NCI-H1417 treated with DMSO at 0.1 percent for 48 hours (cell line): ENCODE measurements at places on chromosomes 2 and 18.

- no peak for DNase-seq
These were observed 3.3 kb upstream of the ZBTB7C start for GRCh38 chr18:48412339-48412929.

DNA sequence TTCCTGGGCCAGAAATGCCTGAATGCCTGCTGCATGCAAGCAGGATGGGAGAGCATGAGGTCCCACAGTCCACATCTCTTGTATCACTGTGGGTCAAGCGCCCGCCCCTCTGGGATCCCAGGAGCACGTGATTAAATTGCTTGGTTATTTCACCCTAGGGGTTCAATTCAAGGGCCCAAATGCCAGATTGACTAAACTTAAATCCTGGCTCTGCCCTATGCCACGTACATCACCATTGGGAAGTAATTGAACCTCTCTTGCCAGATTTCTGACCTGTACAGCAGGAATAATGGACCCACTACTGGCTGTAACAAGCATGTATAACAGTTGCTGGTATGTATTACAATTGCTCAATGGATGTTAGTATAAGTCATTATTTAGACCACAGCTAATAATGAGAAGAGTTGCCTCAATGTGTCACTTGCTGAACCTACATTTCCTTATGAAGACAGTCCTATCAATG is 19.9 kb downstream of the FHL2 start:
- DNase-seq, result no peak

DNA sequence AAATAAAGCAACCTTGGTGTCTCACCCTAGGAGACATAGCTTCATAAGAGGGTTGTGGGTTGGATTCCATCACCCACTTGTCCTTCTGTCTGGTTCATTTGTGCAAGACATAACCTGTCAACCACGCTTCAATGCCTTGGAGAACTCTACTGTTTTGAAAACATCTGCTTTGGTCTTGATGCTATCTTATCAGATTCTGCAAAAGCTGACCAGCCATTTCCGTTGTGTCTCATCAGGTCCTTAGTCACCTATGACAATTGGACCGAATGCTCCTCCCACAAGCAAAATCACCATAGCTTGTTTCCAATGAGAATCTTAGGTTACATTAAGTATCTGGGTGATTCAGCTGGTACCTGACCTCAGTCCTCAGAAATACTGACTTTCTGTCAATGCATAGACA is 35.4 kb downstream of the STAT4 start:
- DNase-seq, result no peak

DNA sequence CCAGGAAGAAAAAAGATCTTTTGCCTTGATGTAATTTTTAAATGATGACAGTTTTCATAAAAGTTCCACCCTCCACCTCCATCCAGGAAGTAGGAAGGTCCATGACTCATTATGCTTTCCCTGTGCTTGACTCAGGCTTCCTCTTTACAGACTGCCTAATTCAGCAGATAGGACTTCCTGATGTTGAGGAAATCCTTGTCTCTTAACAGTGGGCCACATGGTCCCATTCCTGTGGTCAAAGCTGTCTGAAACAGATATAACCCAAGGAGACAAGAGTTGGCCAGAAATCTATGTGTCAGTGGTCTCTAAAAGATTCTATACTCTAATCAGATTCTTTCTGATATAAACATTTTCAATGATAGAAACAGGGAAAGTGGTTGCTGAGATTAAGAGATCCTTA is 119.1 kb downstream of the BAZ2B start:
- DNase-seq, result no peak

GRCh38 chr2:242064364-242065250 is 195.1 kb downstream of the RTP5 start:
- DNase-seq, result no peak

- no peak for DNase-seq
These were observed 36.4 kb downstream of the CACNB4 start for GRCh38 chr2:152062125-152063091.

DNA sequence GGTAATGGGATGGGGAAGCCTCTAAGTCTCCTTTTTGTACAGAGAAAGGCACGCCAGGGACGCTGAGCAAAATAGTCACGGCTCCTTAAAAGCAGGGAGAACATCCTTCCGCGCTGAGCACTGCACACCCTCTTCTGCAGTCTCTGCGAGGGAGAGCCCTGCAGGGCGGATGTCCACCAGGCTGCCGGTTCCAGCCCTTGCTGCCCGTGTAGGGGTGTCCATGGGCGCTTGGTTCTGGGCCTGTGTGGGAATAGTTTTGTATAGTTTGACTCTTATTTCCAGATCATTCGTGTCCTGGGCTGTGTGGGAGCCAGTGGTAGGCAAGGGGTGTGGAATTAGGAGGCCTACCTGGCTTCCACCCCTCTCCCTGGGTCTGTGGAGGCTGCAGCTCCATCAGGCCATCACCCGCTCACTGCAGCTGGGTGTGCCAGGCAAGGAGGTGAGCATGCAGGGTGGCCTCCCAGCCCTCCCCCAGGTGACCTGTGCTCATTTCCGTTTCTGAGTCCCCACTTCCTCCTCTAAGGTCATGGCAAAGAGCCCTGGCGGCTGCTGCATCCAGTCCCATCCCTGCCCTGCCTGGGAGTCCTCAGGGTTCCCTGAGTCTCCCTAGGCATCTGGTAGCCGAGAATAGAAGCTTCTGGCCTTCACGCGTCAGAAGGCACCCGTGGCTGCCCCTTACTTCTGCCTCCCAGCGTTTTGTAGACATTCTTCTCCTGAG is 202.6 kb downstream of the LDLRAD4 start:
- DNase-seq, result no peak

- DNase-seq, result no peak
These were observed 206.0 kb downstream of the AGPS start for GRCh38 chr2:177598326-177599138.

DNA sequence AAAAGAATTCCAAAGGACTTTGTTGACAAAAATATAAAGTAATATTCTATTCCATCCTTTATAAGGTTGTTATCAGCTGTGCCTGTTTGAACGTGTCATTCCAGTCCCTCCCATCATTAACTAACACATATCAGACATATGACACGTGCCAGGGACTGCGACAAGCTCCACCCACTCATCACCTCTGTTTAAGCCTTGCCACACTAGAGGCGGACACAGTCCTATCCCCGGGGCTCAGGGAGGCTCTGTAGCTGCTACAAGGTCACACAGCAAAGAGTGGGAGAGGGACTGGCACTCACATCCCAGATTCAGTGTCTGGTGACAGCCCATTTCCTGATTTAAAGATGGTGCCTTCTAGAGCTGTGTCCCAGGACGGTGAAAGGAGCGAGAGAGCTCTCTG is 30.0 kb downstream of the TBC1D8 start:
- DNase-seq, result no peak

DNA sequence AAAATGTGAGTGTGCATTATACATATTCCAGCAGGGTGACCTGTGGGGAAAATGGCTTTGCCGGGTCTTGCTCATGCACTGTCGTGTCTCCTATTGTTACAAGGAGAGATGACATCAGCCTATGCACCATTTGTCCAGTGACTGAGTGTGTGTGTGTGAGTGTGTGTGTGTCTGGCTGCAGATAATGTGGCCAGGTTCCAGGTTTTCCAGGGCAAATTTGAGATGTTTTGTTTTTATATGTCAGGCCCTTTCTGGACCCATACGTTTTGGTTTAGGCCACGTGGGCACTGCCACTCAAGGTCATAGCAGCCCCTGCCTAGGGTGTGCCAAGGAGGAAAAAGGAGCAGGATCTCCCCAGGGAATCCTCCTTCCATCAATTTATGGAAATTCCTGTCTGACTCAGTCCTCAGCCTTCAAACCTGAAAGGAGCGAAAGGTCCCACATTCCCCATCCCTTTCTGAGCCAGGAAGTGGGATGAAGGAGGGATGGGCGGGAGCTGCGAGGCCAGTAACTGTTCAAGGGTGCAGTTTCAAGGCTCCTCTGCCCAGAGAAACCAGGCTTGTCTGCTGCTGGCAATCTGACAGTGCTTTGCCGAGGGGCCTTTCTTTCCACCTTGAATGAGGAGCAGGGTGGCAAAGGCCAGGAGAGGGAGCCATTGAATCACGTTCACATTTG is 93.0 kb upstream of the SMAD2 start:
- peak; percentile 22 for DNase-seq

DNA sequence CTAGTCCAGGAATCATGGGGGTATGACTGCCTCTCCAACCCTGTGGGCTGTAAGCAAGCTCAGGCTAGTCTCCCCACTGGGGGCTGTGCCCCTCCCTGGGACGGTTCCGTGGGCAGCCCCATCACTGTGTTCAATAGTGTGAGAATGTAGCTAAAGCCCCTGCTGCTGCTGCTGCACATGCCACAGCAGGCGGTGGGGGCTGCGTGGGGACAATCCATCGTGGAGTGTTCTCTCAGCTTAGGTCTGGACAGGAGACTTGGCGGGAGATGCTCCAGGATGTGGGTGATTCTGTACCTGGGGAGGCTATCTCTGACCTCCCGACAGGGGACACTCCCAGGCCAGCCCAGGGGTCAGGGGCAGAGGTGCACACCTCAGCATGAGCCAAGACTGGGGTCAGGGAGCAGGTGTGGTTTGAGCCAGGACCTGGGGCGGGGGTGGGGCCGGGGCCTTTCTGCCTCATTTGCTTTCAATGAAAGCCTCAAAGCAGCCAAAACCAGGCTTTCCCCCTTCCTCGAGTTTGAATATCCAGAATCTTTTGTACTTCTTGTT is 10.2 kb downstream of the PKDCC start:
- no peak for DNase-seq

GRCh38 chr2:33067598-33067997 is 120.8 kb downstream of the LTBP1 start:
- DNase-seq, result no peak

DNA sequence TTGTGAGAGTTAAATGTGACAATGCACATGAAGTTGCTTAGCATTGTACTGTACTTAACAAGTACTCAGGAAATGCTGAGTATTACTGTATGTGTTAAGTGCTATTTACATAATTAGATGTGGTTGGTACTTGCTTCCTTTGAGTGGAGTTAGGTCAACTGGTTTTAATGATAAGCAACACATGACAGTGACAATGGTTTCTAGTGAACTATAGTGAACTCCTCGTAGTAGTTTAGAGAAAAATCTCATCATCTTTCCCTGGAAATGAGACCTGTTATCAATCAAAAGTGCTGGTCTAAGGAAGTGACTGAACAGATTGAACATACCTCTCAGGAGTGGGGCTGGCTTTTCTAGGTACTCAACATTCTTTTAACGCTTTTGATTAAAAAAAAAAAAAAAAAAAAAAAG is 29.2 kb upstream of the ZDBF2 start:
- DNase-seq, result no peak

DNA sequence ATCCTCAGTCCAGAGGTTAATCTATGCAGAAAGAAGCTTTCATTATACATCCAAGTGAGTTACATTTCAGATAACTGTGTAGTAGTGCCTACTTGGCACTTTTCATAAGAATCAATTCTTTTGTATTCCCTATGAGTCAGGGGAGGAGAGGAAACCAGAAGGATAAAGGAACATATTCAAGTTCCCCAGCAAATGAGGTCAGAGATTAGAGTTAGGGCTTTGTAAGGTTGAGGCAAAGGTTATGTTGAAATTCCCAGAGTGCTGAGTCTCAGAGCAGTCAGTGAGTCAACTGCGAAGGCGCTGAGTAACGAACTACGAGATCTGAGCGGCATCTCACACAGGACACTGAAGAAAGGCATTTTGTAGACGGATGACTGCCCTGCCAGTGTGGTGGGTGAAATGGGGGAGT is 25.1 kb upstream of the ME2 start:
- DNase-seq, result no peak

- DNase-seq, result no peak
These were observed 48.7 kb downstream of the IL1RL2 start for GRCh38 chr2:102235491-102235890.

- DNase-seq, result no peak
These were observed 110.9 kb downstream of the FAM161A start for GRCh38 chr2:61742955-61743354.

DNA sequence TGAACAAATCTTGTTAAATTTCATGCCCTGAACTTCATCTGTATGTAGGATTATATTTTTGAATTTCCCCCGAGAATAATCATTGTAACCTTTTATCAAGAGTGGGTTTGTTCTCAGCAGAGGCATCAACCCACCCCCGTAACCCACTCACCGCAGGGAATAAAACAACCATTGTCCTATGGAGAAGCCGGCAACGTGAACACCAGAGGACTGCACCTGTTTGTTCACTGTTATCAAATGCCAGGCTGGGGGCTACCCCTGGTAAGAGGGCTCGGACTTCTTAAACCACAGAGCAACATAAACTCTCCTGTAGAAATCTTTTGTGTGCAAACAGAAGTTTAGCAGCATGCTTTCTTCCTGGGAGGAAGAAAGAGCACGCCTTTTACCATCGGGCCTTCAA is 610.4 kb downstream of the ERBB4 start:
- no peak for DNase-seq

GRCh38 chr18:70354771-70355170 is 65.9 kb downstream of the SOCS6 start:
- DNase-seq, result no peak

- no peak for DNase-seq
These were observed 401.8 kb downstream of the KCNJ3 start for GRCh38 chr2:155100261-155100660.

- DNase-seq, result no peak
These were observed 104.8 kb downstream of the NOL10 start for GRCh38 chr2:10584843-10585475.

DNA sequence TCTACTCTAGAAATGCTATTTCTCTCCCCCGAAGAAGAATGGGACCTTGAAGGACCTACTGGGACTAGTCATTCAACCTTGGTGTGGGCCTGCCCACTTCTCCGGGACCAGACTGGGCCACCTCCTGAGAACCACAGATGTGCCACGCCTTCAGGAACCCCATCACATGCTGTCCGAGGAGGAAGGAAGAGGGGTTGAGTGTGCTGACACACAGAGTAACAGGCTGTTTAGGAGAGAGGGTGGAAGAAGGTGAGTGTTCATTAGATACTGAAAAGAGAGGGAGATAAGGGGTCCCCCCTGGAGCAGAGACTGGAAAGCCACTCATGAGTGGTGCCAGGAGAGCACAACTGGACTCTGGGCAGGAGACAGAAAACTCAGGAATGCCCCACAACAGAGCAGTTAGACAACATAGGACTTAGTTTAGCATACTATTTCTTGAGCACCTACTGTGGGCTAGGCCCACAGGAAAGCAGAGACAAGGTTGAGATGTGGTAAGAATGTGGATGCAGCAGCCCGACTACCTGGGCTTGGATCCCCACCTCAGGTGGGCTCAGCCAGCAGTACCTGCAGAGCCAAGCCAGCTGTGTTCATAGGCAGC is 286.4 kb upstream of the NCKAP5 start:
- no peak for DNase-seq

- DNase-seq, result no peak
These were observed 119.9 kb downstream of the DPP4 start for GRCh38 chr2:161954103-161954502.

GRCh38 chr2:233209533-233210171 is 41.8 kb upstream of the ATG16L1 start:
- DNase-seq, result no peak

GRCh38 chr2:118723394-118723793 is 124.1 kb downstream of the EN1 start:
- no peak for DNase-seq

GRCh38 chr2:85588236-85588635 is 4.0 kb downstream of the VAMP5 start:
- DNase-seq, result no peak

DNA sequence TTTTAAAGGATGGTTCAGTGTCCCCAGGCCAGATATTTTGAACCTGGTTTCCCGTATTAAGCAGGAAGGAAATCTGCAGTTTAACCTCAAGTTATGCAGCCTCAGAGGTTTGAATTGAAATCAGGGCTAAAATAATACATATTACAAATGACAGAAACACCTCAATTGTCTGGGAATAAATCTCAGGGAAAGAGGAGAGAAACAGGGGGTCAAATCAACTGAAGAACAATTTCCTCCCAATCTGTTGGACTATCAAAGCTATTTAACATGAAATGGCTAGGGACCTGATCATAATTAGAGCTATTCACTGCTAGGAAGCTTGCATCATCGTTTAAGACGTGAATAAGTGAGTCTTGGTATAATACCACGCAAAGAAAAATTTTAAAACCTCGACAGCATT is 150.0 kb upstream of the ARHGAP28 start:
- no peak for DNase-seq
